ENCODE measurements at places on chromosomes 12 and 14.

DNA sequence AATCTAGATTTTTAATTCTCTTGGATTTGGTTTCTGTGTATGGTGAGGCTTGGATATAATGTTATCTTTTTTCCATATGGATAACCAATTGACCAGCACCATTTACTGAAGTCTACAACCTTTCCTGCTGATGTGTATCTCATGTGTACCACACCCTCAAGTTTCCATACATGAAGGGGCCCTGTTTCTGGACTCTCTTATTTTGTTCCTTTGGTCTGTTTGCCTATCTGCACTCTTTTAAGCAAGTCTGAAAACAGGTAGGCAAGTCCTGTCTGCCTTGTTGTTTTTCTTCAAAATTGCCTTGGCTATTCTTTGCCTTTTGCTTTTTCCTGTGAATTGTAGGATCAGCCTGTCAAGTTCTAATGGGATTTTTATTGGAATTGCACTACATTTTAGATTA is 44.6 kb downstream of the MAX start:
- DNase-seq, result no peak

- no peak for DNase-seq
Observed at GRCh38 chr12:52091061-52091460, 11.6 kb downstream of the SMIM41 start.

DNA sequence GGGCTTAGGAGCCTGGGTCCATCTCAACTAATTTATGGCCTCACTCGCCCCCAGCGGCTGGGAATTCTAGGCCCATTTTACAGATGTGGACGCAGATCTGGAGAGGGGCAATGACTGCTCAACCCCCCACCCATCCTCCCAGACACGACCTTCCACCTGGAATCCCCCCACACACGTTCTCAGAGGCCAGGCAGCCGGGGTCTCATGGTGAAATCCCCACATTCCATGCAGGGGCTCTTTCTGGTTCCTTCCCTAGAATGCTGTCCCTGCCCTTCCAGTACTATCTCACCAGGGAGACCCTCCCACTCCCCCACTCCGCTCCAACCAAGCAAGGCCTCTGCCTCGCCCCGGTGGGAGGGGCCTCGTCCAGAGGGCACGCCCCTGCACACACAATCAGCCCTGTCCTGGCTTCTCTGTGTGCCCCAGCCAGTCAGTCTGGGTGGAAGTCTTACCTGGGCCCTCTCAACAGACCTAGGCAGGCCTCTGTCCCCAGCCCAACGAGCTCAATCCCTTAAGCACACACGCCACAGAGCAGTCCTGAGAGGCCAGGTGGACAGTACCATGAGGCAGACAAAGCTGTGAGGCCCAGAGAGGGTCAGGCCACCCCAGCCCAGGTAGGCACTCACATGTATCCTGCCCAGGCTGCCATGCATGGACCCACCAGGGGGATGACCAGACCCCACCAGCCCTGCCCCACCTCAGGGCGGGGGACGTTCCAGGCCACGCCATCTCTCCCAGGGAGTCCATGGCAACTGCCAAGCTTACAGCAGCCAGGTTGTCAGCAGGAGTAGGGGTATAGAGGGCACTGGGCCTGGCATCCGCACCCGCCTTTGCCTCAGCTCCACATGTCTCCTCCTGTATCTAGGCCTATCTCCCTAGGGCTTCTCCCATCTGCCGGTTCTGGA is 1.3 kb upstream of the ANKRD9 start:
- no peak for DNase-seq

DNA sequence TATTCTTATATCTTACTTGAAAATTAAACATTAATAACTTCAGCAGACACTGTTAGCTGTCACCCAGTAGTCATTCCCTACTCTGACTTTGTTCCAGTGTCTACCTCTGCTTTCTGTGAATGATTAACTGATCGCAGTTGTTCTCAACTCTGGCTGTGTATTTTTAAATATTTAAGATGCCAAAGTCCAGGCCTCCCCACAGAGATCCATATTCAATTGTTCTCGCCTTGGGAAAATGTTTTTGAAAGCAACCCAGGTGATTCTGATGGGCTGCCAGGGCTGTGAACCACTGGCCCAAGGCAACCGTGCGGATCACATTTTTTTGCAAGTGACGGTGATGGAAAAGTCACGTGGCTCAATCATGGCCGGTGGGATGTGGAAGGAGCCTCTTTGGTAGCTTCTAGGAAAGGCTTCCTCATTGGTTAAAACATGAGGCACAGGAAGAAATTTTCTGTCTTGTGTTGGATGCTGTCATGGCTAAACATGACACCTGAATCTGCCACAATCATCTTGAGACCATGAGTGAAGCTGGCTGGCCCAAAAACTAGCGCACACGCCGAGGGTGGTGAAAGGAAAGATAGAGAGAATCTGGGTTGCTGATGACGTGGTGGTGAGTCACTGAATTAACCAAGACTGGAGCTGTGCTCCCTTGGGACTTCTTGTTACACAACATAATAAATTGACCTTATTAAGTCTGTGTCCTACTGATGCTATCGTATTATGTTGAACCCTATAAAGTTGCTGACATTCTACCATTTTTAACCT is 37.2 kb downstream of the RDH12 start:
- no peak for DNase-seq

- DNase-seq, result no peak
Observed at GRCh38 chr14:67757175-67757574, 55.5 kb downstream of the RDH12 start.

DNA sequence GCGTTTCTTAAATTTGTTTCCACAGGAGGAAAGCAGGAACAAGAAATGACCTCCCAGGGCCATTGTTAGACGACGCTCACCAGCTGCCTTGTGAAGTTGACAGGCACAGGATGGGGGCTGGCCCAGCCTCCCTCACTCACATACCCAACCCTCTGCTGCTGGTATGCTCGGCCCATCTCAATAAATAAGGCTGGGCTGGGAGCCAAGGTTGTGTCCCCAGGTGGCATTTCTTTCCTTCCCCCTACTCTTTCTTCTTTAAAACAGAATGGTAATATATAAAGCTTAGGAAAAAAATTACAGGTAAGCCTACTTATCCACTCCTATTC is 93.0 kb downstream of the ACTN1 start:
- no peak for DNase-seq

Measured in left renal cortex interstitium (tissue), 4 donors.